ENCODE measurements at places on chromosomes 7 and 10. TPM values are rescaled to one million over a fixed set of nuclear protein-coding genes. Genes with fewer than 3 reads are reported as not detected.

Gene LRRD1
- not detected for total RNA-seq

Gene TMEM130
- total RNA-seq, result not detected

Gene PDCD4
- 63.0 TPM for total RNA-seq

Gene GIMAP5
- total RNA-seq, result 0.57 TPM

Gene ANKRD2
- 0.15 TPM for total RNA-seq

Gene MYH16
- 0.57 TPM for total RNA-seq

Gene SUN3
- 4.5 TPM for total RNA-seq
